Stimulated activated CD4-positive, alpha-beta T cell treated with anti-CD3 and anti-CD28 coated beads, Interleukin-1b, Interleukin-23, amount 100 ng/mL, for 1 hour (primary cell): ENCODE measurements at places on chromosomes 6 and 20.

- no peak for DNase-seq
These were observed 23.5 kb downstream of the SNAP25 start for GRCh38 chr20:10242166-10242565.

GRCh38 chr6:3596766-3597165, 139.9 kb upstream of the SLC22A23 start:
- DNase-seq = no peak

DNA sequence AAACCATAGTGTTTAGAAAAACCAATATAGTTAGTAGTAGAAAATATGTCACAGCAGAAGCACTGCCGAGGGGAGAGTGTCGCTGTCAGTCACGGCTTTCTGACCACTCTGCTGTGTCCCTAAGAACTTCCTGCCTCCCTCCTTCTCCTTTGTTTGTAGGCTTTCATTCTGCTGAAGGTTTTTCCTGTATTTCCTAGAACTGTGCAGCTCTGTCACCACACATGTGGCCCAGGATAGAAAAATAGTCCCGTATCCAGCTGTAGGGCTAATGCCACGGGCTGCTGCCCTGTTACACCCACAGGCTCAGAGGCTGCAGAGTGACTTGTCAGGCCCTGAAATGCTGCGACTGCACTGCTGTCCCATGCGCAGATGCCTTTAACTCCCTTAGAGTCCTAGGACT, 52.6 kb upstream of the SYNJ2 start:
- no peak for DNase-seq

GRCh38 chr6:123417535-123417934, 219.2 kb downstream of the TRDN start:
- DNase-seq = no peak

DNA sequence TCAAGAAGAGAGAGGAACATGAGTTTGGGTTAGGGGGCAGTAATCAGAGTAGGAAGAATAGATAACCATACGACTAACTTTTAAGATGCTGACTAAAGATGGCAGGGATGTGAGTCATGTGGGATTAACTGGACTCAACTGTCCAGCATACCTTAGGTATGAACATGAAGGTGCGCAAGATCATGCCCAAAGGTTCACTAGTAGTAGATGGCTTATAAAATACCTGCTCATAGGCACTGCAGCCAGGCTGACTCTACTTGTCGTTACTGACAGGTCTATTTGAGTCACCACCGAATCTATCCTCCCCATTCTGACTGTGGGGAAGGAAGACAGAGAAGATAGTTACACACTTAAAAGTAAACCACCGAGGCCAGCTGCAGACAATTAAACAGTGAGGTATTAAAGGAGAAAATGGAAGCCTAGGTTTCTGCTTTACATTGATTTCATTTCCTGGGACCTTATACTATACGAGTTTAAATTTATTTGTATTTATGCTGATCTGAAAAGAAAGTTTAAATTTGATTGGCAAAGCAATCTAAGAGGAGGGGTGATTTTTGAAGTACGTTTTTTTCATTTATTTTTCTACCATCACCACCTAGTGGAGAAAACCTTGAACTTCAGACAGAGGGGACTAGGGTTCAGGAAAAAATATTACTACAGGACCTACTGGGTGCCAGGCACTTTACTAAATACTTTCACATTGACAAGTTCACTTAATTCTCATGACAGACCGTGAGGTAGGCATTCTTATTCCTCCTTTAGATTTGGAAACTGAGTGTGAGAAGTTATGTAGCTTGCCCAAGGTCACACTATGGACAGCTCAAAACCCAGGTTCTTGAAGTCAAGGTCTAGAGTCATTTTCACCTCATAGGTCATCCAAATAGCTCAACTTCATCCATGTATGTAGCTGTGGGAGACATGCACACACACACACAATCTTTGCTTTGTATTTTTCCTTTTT, 4.0 kb upstream of the WRNIP1 start:
- no peak for DNase-seq

- no peak for DNase-seq
These were observed 578 bp upstream of the PTCHD4 start for GRCh38 chr6:48111575-48111974.

GRCh38 chr6:73580247-73581149, 59.7 kb upstream of the EEF1A1 start:
- peak; percentile 46 for DNase-seq

GRCh38 chr20:12051206-12052163, 133.8 kb downstream of the BTBD3 start:
- no peak for DNase-seq

DNA sequence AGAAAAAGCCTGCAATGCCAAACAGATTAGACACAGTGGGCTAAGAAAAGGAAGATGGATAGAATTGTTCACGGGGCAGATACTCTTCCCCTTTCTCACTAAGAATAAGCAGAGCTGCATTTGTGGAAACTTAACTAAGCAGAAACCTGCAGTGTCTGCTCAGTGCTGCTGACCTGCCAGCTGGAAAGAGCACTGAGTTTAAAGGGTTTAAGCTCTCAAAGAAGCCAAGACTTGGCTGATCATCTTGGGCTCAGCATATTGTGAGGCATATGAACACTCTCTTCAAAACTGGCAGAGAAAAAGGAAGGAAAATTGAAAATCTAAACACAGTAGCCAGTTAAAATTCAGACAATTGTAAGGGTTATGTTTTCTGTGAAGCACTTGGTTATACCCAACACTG, 711.1 kb upstream of the EPHA7 start:
- no peak for DNase-seq

GRCh38 chr6:57182017-57182432, 9.9 kb downstream of the BAG2 start:
- no peak for DNase-seq

DNA sequence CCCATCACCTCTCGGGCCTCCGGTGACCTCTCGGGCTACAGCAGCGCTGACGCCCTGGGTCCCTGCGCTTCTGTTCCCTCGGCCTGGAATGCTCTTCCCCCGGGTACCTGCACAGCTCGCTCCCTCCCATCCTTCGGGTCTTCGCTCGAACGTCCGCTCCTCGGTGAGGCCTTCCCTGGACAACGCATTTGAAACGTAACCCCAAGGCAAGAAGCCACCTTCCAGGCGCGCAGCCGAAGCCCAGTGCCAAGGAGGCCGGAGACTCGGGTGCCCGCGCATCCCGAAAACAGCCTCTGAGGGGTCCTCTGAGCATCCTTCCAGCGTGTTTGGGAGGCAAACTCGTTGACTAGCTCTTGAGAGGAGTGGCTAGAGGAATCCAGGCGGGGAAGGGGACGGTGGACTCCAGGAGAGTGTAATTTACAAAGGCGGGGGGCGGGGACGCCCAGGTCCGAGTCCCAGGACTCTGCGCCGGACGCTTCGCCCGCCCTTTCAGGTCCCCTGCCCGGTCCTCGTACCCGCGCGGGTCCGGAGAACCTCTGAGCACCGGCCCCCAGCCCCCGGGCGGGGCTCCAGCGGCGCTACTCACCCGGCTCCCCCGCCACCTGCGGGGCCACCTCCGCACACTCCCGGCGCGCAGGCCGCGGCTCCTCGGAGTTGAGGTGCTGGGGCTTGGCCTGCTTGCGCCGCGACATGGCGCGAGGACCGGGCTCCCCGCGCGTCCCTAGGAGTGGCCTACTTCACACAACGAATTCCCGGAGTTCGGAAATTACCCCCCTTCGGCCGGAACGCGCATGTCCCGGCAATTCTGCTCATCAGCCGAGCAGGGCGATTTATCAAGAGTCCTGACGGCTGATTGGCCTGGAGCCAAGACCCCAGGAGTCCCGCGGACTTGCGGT, 86.8 kb downstream of the ZFP64 start:
- DNase-seq = no peak

DNA sequence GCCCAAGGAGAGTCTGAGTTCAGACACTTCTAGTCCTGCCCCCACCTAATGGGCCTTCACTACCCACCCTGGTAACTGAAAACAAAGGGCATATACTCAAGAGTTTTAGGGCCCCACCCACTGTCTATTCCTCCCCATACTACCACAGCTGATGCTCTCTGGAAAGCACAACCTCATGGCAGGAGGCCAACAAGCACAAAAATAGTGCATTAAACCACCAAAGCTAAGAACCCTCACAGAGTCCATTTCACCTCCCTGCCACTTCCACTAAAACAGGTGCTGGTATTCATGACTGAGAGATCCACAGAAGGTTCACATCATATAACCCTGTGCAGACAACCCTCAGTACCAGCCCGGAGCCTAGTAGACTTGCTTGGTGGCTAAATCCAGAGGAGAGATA, 132.1 kb upstream of the ADGRB3 start:
- DNase-seq = no peak

- no peak for DNase-seq
These were observed 284.3 kb downstream of the EPM2A start for GRCh38 chr6:145451029-145451428.

GRCh38 chr6:6790891-6791290, 202.4 kb downstream of the LY86 start:
- DNase-seq = no peak

DNA sequence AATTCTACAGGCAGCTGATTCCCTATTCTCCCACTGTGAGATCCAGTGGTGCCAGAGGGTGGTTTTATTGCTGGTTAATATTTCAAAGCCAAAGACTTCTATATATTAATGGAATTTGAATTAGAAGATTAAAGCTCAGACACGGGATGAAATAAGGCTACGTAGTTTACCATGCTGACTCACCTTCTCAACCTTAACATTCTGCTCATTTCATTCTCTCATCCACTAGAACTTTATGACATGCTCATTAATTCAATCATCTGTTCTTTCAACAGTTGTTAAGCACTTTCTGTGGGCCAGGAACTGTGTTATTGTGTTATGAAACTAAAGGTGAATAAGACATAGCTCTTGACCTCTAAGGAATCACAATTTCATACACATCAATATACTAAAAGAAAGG, 456.9 kb upstream of the MAP3K7 start:
- DNase-seq = no peak

DNA sequence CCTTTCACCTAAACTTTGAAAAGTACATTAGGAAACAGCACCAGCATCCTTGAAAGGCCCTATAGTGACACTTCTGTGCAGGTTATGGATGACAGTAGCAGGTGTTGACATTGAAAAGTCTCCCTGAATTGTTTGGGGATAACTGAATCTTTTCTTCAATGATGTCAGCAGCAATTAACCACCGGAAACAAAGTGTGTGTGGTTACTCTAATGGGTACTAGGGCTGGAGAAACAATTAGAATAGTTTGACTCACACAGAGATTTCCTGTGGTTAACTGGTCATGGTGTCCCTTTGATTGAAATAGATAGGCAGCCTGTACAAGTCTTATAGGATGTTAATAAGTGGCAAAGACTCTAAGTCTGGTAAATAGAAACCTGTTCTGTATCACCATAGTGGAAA, 189.1 kb downstream of the TBX18 start:
- DNase-seq = no peak

DNA sequence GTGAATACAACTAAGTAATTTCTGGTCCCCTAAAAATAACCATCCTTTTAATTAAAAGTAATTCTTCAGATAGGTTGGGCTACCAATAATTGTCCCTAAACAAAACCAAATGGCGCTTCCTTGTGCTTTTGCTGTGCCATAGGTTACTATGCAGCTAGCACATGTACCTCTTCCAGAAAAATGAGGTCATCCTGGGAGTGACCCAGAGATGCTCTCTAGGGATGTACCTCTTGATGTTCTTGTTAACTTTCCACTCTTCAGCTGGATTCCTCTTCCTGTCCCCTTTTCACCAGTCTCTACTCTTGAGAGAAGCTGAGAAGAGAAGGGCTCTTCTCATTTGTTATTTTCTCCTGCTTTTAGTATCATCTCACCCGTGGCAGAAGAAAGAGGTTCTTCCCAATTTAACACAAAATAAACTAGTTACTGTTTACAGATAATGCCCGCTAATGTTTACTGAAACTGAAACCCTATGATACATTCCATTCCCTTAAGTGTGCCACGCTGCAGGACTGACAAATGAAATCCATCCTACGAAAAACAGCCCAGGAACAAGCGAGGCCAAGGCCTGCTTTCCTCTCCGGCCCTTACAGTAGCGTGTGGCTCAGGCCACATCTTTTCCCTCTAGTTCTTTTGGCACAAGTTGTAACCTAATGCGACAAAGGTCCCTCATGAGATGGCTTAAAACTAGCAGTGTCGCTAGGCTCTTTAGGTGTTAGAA, 24.2 kb downstream of the MRS2 start:
- DNase-seq = no peak

GRCh38 chr6:117739869-117740268, 64.6 kb downstream of the NUS1 start:
- DNase-seq = no peak

GRCh38 chr6:50380406-50381098, 330.8 kb upstream of the DEFB112 start:
- no peak for DNase-seq

DNA sequence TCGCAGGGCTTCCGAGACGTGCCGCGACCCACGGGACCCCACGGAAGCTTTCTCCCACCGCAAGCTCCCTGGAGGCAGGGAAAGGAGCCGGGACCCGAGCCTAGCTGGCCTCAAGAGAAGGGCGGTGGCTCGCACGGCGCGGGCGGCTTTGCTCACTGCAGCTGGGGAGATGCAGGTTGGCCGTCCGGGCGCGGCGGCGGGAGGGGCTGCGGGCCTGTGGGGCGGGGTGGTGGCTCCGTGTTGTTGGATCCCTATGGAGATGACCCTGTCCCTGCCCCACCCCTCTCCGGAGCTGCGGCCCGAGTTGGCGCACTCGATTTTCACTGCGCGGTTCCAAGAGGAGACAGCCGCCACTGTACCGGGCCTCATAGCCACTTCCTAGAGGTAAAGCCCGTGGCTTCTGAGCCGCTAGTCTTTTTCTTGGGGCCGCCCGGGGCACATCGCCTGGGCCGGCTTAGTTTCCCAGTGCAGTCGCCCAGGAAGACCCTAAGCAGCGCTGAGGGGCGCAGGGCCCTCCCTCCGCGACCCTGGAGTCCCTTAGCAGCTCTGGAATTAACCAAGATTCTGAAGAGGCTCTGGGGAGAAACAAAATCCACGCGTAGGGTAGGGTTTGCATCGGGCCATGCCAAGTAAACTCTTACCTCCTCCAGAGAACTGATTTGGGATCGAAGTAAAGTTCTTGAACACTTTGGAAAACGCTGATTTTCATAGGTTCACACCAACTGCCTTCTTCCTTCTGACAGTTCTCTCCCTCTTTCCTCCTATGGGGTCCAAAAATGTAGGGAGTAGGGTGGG, at the start of gene ECT2L:
Gene ECT2L (plus strand): TSS at position 279 of the 795 bp plus-strand sequence. CDS start 17,188 bp downstream, outside the sequence.
- no peak for DNase-seq

DNA sequence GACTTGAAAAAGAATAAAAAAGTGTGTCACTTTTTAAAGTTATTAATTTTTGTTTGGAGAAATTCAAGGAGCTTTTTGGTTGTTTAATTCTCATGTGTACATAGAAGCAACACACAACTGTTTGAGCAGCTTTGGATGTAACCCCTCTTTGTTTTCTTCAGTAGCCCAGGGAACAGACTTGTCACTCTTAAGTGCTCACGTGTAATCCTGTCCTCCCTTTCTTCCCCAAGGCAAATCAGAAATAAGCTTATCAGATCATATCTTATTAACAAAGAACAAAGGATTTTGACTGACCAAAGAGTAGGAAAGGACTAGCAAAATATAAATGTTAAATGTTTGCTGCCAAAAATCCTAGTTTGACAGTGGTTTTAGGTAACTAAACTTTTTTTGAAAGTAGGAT, 7.3 kb upstream of the FLRT3 start:
- no peak for DNase-seq
